ENCODE measurements at places on chromosomes 7 and 10. TPM values are rescaled to one million over a fixed set of nuclear protein-coding genes. Genes with fewer than 3 reads are reported as not detected.

Gene TRIL
- total RNA-seq: under 0.01 TPM

Gene TFPI2
- 96.5 TPM for total RNA-seq

Gene PPA1
- 281 TPM for total RNA-seq

Gene NPC1L1
- total RNA-seq: not detected

Gene ZPBP
- not detected for total RNA-seq

Gene BTRC
- total RNA-seq: 16.4 TPM

Gene SRGN
- 1,513 TPM for total RNA-seq

Gene ACSM6
- not detected for total RNA-seq

Gene ASB4
- not detected for total RNA-seq

Gene STOX1
- total RNA-seq: 0.14 TPM

Gene SNCG
- total RNA-seq: 21.4 TPM

Gene BAMBI
- 3.2 TPM for total RNA-seq

Gene GIMAP4
- 242 TPM for total RNA-seq

Gene CASTOR2
- 10.8 TPM for total RNA-seq

Gene ATOH7
- not detected for total RNA-seq

Gene DRGX
- not detected for total RNA-seq

Gene SYCE1
- 0.14 TPM for total RNA-seq

Gene SLC26A5
- total RNA-seq: 0.14 TPM

Gene FAM25G
- not detected for total RNA-seq

Gene DGKI
- 0.53 TPM for total RNA-seq

Gene TAS2R41
- total RNA-seq: not detected

Gene CUL2
- total RNA-seq: 75.2 TPM

Gene NRP1
- total RNA-seq: 281 TPM

Gene ZNF727
- total RNA-seq: not detected

Gene MBLAC1
- total RNA-seq: 1.3 TPM

Gene SGPL1
- 23.0 TPM for total RNA-seq

Gene ATRNL1
- not detected for total RNA-seq

Gene CPXM2
- 13.5 TPM for total RNA-seq

Gene GIMAP5
- 8.9 TPM for total RNA-seq

Gene TSPAN13
- 25.4 TPM for total RNA-seq

Data from thoracic aorta endothelial cell (primary cell).